ENCODE measurements at places on chromosomes 13 and 19.

GRCh38 chr19:29724746-29725145 lies 9.7 kb upstream of the C19orf12 start:
- no peak for DNase-seq

- no peak for DNase-seq
These were observed 7.9 kb downstream of the ZIC2 start for GRCh38 chr13:99989276-99990125.

DNA sequence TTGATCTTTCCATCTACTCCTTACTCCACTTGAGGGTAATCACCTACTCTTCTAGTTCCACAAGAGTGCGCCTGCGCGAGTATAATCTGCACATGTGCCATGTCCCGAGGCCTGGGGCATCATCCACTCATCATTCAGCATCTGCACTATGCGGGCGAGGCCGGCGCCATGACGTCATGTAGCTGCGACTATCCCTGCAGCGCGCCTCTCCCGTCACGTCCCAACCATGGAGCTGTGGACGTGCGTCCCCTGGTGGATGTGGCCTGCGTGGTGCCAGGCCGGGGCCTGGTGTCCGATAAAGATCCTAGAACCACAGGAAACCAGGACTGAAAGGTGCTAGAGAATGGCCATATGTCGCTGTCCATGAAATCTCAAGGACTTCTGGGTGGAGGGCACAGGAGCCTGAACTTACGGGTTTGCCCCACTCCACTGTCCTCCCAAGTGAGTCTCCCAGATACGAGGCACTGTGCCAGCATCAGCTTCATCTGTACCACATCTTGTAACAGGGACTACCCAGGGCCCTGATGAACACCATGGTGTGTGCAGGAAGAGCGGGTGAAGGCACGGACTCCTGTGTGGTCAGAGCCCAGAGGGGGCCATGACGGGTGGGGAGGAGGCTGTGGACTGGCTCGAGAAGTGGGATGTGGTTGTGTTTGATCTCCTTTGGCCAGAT lies 2.7 kb upstream of the KLK2 start:
- no peak for DNase-seq

- DNase-seq: no peak
These were observed 5.5 kb downstream of the AP3D1 start for GRCh38 chr19:2145831-2146241.

DNA sequence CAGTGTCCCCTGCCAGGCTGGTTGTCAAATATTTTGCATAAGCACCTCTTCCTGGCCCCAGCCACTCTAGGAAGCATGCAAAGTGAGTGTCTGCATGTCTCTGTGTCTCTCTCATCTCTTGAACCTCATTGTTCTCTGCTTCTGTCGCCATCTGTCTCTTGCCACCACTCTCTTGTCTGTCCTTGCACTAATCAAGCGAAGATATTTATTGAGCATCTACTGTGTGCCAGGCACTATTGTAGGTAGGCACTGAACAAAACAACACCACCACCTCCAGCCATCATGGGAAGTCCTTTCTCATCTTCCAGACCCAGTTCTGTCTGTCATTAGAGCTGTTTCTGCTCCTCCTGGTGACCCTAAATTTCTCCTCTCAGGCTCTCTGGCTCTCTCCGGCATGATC lies 52.0 kb upstream of the SHKBP1 start:
- DNase-seq: no peak

DNA sequence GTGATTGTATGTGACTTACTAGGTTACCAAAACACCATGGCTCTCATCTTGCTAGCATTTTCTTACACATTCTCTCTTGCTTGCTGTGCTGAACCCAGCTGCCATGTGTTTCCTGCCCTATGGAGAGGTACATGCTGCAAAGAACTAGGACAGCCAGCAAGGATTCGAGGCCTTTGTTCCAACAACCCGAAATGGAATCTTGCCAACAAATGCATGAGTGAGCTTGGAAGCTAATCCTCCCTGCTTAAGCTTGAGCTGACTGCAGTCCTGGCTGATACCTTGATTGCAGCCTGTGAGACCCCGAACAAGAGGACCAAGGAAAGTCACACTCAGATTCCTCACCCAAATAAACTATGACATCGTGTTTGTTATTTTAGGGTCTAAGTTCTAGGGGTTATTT lies 651.2 kb downstream of the SLITRK6 start:
- DNase-seq: no peak

GRCh38 chr13:110984381-110984780 lies 69.5 kb upstream of the ANKRD10 start:
- DNase-seq: no peak

DNA sequence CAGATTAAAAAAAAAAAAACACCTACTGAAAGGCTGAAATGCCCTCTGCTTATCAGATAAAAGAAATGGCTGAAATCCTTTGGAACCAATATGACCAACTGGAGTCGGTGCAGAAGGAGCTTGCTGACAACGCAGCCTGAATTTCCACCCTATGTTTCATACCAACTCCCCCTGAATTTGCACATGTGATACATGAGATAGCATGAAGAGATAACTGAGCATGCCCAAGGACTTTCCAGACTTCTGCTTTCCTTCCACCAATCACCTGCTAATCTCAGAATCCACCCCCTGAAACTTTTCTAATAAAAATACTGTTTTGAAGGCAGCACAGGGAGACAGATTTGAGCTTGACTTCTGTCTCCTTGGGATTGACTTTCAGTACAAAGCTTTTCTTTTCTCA lies 32.2 kb upstream of the WDFY2 start:
- no peak for DNase-seq

DNA sequence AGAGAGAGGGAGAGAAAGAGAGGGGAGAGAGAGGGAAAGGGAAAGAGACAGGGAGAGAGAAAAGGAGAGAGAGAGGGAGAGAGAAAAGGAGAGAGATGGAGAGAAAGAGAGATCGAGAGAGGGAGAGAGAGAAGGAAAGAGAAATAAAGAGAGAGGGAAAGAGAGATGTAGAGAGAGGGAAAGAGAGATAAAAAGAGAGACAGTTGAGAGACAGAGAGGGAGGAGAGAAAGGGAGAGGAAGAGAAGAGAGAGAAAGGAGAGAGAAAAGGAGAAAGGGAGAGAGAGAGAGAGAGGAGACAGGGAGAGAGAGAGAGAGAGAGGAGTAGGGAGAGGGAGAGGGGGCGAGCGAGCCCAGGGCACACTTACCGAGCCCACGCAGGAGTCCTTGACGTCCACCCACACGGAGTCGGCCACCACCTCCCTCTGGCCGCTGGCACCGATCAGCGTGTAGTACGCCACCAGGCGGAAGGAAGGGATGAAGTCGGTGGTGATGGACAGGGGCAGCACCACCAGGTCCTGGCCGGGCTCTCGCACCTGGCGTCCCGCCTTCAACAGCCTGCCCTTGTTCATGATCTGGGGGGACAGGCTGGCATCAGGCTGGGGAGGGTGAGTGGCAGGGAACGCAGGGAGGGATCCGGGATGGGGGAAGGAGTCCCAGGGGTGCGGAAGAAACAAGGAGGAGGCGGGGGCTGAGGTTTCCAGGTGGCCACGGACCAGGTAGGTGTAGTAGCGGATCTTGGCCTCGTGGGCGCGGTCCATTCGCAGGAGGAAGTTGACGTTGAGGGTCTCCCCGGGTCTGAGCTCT lies 10.0 kb downstream of the C3 start:
- DNase-seq: no peak

DNA sequence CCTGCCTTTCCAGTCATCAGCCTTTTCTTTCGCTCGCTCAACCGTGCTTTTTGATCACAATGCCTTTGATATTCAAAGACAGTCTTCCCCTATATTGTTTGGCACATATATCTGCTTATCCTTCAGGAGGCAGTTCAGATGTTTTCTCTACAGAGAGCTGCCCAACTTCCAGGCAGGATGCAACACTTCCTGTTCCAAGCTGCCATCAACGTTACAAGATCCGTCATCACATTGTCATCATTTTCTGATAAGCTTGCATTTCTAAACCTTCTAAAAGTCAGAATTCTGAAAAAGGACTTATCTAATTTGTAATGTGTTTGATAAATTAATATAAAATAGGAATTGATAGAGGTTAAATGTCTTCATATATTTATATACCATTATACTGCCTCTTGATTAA lies 574.2 kb downstream of the TBC1D4 start:
- DNase-seq: no peak

DNA sequence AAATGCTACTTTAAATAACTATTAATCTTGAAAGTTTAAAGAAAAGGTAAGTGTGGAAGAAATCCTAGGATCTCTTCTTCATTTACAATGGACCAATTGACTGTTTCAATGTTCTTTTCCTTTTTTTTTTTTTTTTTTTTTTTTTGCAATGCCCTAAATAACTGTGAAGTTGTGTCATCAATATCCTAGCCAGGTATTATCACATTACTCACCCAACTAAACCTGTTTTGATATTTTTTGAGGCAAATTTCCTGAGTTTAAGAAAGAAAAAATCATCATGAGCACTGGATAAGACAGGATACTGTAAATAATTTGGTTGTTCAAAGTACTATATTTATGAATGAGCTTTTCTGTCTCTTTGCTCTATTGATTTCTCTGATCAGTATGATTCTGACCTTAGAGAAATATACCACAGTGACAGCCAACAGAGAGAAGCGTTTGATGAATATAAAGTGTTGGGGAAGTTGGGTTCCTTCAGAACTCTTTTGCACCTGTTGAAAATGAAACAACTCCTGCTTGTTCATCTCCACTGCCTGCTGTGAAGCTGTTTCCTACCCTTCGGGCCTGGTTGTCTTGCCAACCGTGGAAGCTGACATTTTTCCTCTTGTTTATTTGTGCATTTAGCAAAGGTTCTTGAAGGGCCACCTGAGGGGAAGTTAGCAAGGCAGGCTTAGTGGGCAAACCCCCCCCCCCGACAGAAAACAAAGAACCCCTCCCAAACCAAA lies 1220.5 kb upstream of the SLC10A2 start:
- no peak for DNase-seq

DNA sequence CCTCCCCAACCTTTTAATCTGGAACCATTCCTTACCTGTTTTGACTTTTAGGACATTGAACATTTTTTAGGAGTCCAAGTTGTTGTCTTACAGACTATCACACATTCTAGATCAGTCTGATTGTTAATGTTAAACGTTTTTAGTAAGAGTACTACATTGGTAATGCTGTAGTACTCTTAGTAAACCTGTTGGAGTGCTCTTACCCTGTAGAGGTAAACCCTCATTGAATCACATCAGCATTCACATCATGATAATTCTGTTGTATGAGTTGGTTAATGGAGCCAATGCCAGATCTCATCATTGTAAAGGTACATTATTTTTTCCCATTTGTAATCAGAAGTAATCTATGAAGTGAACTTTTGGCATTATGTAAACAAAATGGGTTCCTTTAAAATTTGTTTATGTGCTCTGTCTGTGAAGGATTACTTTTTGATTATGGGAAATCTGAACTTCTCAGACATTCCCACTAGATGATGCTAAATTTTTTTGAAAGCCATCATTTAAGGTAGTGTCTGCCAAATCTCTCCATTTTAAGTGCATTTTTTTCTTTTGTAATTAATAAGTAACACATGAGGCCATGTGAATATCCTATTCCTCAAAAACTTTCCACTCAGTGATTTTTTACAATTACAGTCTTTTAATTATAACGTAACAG lies 55.2 kb downstream of the VWA8 start:
- DNase-seq: peak; percentile 52

- no peak for DNase-seq
These were observed 9.1 kb downstream of the SSBP4 start for GRCh38 chr19:18428173-18428786.

Data from GM03348 (cell line).